ENCODE measurements at places on chromosomes 11 and 22. TPM values are rescaled to one million over a fixed set of nuclear protein-coding genes. Genes with fewer than 3 reads are reported as not detected.
A peak's percentile ranks its signal among the peaks of the same experiment; 100 is the strongest.

GRCh38 chr22:23696326-23696851 lies 5.6 kb downstream of the RGL4 start:
- DNase-seq: no peak

DNA sequence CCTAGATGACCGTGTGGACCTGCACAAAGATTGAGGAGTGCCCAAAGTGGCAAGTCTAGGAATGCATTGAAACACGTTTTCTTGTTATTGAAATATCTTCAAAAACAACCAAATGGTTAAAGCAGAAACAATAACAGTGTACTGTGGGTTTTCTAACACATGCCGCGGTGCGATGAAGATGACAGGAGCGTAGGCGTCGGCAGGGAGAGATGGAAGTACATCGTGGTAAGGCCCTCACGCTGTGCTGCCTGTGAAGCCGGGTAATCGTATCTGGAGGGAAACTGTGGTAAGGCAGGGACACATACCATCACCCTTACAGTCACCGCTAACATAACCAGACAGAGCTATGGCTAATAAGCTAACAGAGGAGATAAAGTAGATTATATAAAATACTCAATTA lies 261.4 kb downstream of the TBC1D22A start:
- no peak for DNase-seq

Gene YPEL4
- polyA plus RNA-seq: 5.9 TPM

- no peak for DNase-seq
Measured at GRCh38 chr11:64697663-64698375, 25.2 kb downstream of the NRXN2 start.

Gene MMP8
- not detected for polyA plus RNA-seq

- DNase-seq: peak; percentile 42
Measured at GRCh38 chr11:113014262-113015097, 53.3 kb downstream of the NCAM1 start.

Gene MIOX
- 4.2 TPM for polyA plus RNA-seq
